ENCODE measurements at places on chromosomes 1 and 21. TPM values are rescaled to one million over a fixed set of nuclear protein-coding genes. Genes with fewer than 3 reads are reported as not detected.

GRCh38 chr21:27954543-27955165 lies 987.8 kb upstream of the ADAMTS5 start:
- peak; percentile 77 for DNase-seq

GRCh38 chr1:147509786-147510395 lies 31.4 kb upstream of the BCL9 start:
- DNase-seq = no peak

GRCh38 chr1:7686301-7686850 lies 84.7 kb upstream of the VAMP3 start:
- DNase-seq = no peak

SLC5A3 gene
- total RNA-seq = 11.4 TPM

BEND5 gene
- 1.6 TPM for total RNA-seq

TNFRSF1B gene
- 0.93 TPM for total RNA-seq
